ENCODE measurements at places on chromosomes 3 and 15.

GRCh38 chr15:34436126-34436955, 1.3 kb downstream of the GOLGA8A start:
- DNase-seq = no peak

GRCh38 chr3:43389388-43390254, 103.3 kb downstream of the SNRK start:
- no peak for DNase-seq

GRCh38 chr15:79994615-79995014, 23.6 kb upstream of the BCL2A1 start:
- DNase-seq = no peak

DNA sequence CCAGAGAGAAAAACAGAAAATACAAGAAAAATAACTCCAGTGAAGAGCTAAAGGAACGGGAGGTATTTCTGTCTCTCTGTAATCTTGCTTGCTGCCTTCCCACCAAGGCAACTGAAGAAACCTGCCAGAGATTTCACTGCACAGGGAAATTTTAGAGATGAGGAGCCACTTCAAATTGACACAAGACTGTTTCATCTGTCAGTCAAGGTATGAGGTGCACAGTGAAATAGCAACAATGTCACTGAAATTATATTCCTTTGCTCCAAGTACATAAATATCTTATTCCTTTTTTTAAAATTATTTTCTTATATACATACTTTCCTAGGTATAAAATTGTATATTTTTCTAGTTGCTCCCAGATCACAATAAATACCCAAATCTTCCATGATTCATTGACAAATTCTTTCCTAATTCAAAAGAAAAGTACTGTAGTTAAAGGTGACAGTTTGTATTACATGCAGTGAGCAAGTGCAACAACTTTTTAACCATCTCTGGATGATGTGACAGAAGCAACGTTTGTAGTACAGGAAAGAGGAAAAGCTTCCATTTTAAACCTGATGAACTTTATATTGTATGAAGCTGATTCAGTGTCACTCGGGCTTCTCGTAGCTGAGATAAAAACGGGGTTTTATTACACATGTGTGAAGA, 563.4 kb downstream of the TUSC7 start:
- DNase-seq = no peak

DNA sequence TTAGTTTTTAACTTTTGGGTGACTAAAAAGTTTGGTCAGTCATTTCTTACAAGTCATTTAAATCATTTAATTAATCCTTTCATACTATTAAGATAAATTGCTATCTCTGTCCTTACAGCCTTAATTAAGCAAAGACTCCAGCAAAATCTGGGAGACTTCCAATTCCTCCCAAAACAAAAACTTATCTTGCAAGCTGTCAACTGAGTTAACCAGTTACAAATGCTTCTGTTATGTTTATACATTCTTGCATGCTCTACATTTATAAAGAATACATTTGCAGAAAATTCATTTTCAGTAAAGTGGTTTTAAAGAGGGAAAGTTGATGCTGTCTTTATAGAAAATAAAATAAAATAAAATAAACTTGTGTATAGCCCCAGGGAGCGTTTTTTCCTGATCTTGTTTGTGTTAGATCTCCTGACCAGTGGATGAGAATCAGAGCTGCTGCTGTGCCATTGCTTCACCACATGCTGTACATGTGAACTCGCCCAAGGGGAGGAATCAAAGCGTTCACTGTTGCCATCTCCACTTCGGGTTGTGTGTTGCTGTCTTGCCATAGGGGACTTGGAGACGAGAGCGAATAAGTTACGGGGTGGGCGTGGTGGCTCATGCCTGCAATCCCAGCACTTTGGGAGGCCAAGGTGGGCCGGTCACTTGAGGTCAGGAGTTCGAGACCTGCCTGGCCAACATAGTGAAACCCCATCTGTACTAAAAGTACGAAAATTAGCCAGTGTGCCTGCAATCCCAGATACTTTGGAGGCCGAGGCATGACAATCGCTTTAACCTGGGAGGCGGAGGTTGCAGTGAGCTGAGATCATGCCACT, 5.5 kb downstream of the CCR4 start:
- no peak for DNase-seq

DNA sequence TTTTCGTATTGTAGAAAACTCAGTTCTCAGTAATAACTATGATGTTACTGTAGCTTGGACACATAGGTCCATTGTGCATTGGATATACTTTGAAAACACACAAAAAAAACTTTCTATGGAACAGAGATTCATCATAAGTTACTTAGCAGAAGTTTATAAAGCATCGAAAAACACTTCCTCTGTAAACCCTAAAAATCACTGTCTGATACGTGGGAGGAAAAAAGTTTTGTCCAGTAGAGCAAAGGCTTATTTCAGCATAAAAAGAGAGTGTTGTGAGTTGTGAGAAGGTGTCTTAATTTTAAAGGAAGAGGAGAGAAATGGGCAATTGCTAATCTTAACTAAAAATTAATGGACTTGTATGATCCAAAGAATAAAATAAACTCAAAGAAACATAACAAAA, 64.8 kb downstream of the OSTN start:
- no peak for DNase-seq

GRCh38 chr15:87477737-87478686, 778.5 kb downstream of the NTRK3 start:
- DNase-seq = no peak

DNA sequence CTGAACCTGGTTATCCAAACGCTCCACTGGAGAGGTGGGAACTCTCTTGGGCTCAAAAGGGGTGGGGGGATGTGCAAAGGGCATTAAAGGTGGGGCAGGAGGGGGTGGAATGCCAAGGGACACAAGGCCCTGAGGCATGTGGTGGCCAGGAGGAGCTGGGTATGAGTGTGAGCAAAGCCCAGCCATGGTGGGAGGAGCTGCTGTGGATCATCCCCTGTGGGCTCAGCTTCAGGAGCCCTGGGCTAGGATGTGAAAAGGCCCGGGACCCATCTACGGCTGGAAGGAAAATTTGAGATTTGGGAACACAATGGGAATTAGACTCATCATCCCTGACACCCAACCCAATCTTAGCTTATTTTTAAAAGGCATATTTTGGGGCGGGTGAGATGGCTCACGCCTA, 33.3 kb downstream of the MGLL start:
- DNase-seq = no peak

Data from type B pancreatic cell (in vitro differentiated cells).